Thyroid gland (tissue), 4 donors: ENCODE measurements at places on chromosomes 11 and 22. TPM values are rescaled to one million over a fixed set of nuclear protein-coding genes. Genes with fewer than 3 reads are reported as not detected.

- H3K4me3 ChIP-seq = no peak overlapping the region
- H3K36me3 ChIP-seq = no peaks in the 10 kb centered on the region
- no peak for DNase-seq
- H3K27me3 ChIP-seq = no peaks in the 10 kb centered on the region
- no peaks in the 10 kb centered on the region for H3K4me1 ChIP-seq
Observed at GRCh38 chr11:13152736-13153541, 124.7 kb upstream of the BMAL1 start.

DNA sequence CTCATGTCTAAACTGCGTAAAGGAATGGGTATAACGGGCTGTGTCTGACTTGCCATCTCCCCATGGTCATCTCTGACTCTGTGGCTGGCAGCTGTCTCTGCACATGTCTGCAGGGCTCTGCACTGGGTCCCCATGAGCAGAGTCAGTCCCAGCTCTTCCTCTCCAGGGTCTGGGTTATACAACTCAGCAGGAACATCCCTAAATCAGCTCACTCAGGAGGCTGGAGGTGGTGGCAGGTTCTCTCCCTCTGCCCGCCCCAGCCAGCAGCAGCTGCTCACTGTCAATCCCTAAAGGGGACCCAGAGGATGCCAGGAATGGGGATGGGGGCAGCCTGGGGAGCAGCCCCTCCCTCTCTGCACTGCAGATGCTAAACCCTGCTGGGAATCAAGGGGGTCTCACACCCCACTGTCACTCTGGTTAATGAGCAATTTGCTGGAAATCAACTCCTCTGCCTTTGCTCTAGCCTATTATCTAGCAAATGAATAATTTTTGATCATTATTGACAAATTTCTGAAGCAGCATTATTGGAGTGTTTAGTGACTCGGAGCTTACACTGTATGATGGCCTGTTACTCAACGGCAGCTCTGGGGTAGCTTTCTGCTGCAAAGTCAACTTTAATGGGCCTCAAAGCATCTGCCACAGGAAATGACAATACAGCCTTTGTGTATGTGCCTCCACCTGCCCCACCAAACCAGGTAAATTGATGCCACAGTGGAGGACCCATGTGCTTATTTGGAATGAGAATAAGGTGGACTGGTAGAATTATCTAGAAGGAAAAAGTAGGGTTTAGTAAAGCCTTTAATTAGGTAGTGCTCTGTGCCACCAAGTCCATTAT is 55.7 kb upstream of the SHANK2 start:
- H3K4me1 ChIP-seq = no peaks in the 10 kb centered on the region
- H3K27ac ChIP-seq = no peak overlapping the region
- H3K27me3 ChIP-seq = no peaks in the 10 kb centered on the region
- H3K36me3 ChIP-seq = no peaks in the 10 kb centered on the region
- no peak for DNase-seq

- H3K27me3 ChIP-seq = no peaks in the 10 kb centered on the region
- DNase-seq = no peak
Observed at GRCh38 chr22:37180531-37181231, 7.4 kb downstream of the C1QTNF6 start.

DNA sequence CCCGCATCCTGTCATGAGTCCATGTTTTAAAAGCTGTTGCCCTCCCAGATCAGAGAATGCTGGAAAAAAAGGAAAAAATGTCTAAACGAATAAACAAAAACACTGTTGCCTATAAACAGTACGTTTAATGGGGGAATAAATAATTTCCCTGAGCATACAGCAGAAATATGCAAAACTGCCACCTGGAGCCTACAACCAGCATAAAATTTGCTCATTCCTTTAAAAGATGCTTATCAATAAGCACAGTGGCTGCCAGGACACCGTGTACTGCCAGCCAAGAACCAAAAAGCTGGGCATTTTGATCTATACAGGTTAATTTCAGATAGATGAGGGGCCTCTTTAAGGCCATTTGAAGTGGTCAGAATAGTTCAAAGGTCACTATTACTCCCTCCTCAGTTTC is 5.7 kb upstream of the CPT1A start:
- no peaks in the 10 kb centered on the region for H3K36me3 ChIP-seq
- no peak overlapping the region for H3K27ac ChIP-seq
- H3K4me3 ChIP-seq = no peak overlapping the region
- DNase-seq = no peak
- H3K4me1 ChIP-seq = peaks cover 8% of the 10 kb centered on the region

DNA sequence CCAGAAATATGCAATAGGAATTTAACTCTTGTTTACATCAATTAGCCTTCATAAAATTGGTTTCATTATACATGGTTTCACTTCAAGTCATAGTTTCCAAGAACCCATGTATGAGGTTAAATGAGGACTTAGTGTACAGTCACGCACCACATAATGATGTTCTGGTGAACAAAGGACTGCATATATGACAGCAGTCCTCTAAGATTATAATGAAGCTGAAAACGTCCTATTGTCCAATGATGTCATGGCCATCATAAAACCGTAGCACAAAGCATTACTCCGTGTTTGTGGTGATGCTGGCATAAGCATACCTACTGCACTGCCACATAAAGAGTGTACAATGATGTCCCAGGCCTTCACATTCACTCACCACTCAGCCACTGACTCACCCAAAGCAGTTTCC is 31.1 kb downstream of the SMCO4 start:
- no peak for DNase-seq
- no peaks in the 10 kb centered on the region for H3K27me3 ChIP-seq
- no peaks in the 10 kb centered on the region for H3K36me3 ChIP-seq
- no peak overlapping the region for H3K4me3 ChIP-seq
- peaks cover 11% of the 10 kb centered on the region for H3K4me1 ChIP-seq
- no peak overlapping the region for H3K27ac ChIP-seq

HINFP gene
- total RNA-seq = 36.2 TPM
